ENCODE measurements at places on chromosomes 6 and 20.

DNA sequence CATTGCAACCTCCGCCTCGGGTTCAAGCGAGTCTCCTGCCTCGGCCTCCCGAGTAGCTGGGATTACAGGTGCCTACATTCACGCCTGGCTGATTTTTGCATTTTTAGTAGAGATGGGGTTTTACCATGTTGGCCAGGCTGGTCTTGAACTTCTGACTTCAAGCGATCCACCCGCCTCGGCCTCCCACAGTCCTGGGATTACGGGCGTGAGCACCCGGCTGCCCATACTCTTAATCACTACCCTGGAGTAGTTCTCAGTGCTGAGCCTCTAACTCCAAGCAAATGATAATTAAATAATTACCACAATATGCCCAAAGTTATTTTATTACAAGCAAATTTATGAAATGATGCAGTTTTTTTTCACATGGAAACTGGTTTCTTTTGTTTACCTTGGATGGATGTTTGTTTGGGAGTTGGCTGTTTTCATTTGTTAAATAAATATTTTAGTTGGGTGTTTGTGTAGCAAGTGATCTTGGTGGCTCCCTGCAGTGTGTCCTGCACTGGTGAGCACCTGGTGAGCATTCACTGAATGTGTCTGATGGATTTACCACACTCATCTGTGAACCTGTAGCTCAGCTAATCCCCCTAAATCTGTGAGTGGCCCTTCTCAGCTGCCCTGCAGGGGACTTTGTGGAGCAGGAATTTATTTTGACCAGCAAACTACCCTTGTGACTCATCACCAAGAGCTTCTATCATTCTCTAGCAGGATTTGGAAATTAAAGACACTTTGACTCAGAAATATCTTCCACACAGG is 36.9 kb downstream of the UTRN start:
- DNase-seq: no peak

DNA sequence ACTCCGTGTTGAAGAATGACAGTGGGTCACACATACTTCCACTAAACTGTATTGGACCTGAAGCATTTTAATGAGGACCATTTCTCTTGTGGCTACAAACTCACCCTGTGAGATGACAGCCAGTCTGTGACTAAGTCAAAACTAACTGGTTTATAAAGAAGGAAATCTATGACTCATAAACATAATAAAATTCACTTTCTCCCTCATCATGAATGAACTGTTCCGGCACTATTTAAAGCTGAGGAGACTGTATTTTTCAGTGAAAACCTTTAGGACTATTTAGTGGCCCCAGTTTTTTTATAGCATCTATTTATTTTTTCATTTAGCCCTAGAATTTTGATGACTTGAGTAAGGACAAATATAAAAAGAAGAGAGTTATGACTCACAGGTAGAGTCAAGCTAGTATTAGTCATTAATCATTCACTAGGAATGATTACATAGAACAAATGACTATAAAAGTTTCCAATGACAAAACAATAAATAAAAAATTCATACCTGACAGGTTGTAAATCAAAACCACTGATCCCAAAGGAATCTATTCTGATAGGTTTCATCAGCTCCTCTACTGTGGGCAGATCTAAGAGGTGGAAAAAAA is 34.2 kb downstream of the CEP162 start:
- DNase-seq: no peak

- no peak for DNase-seq
Observed at GRCh38 chr20:49630396-49630951, 62.5 kb upstream of the PTGIS start.

GRCh38 chr6:18209539-18210197 is 54.4 kb downstream of the KDM1B start:
- no peak for DNase-seq

- DNase-seq: no peak
Observed at GRCh38 chr20:36860339-36860738, 15.6 kb upstream of the TLDC2 start.

- DNase-seq: no peak
Observed at GRCh38 chr6:158797331-158798310, 21.5 kb downstream of the EZR start.

DNA sequence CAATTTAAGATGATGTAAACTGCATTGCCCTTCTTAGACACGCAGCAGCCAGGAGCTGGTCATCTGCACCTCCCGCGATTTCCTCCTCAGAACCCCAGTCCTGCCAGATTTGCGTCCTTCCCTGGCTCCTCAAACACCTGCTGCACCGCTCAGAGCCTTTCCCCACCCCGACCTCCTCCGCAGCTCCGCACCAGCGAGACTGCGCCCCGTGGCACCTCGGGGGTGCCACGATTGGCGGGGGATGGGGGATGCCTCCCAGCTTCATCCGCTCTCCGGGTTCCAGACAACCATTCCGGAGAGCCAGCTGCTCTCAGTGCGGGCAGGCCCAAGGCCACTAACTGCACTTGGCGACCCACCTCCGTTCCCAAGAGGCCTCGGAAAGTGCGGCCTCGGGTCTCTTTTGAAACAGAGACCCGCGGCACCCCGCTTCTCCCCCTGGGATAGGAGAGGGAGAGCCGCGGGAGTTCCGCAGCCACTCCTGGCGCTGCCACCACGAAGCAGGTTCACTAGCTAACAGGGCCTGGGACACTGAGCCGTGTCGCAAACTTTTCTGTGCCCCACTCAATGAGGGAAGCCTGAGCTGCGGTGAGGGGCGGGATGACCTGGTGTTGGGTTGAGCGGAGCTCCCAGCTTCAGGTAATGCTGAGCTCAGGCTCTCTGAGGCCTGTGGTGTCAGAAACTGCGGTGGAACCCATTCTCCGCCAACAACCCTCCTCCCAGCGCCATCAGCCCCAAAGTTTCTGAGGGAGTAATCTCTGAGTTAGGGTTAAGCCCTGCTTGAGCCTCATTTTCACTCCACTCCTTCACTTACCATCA is 7.3 kb upstream of the TFAP2A start:
- no peak for DNase-seq

GRCh38 chr6:81002126-81002525 is 750.4 kb downstream of the TENT5A start:
- DNase-seq: no peak

GRCh38 chr20:4876301-4876700 is 125.0 kb downstream of the SLC23A2 start:
- no peak for DNase-seq

- no peak for DNase-seq
Observed at GRCh38 chr20:50266293-50267040, 75.8 kb downstream of the CEBPB start.

DNA sequence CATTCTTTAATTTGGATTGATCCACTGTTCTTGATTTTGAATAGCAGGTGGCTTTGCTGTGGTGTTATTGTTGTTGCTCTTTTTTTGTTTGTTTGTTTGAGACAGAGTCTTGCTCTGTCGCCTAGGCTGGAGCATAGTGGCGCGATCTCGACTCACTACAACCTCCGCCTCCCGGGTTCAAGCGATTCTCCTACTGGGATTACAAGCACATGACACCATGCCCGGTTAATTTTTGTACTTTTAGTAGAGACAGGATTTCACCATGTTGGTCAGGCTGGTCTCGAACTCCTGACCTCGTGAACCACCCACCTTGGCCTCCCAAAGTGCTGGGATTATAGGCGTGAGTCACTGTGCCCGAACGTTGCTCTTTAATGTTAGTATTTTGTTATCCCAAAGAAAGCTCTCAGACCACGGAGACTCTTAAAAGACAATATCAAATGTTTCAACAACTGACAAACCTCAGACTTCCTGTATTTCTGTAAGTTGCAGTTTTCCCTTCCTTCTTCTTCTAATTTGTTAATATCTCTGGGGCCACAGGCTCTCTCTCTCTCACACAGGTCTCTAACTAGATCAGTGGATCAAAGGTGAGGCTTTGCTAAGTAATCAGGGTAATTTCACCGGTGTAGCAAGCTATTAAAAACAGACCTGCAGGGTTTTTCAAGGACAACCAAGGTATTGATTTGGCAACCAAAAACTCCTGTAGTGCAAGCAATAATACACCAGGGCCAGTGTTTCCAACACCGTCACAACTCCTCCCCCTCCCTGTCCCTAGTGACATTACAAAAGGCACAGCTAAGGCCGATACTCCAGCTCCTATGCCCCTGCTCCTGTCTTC is 48.8 kb upstream of the ZNF217 start:
- no peak for DNase-seq
